Stimulated activated CD8-positive, alpha-beta memory T cell treated with anti-CD3 and anti-CD28 coated beads, Interleukin-15, amount 100 ng/mL, for 48 hours (primary cell): ENCODE measurements at places on chromosomes 11 and 22.

- DNase-seq = no peak
Measured at GRCh38 chr11:8566613-8567210, 27.3 kb downstream of the STK33 start.

DNA sequence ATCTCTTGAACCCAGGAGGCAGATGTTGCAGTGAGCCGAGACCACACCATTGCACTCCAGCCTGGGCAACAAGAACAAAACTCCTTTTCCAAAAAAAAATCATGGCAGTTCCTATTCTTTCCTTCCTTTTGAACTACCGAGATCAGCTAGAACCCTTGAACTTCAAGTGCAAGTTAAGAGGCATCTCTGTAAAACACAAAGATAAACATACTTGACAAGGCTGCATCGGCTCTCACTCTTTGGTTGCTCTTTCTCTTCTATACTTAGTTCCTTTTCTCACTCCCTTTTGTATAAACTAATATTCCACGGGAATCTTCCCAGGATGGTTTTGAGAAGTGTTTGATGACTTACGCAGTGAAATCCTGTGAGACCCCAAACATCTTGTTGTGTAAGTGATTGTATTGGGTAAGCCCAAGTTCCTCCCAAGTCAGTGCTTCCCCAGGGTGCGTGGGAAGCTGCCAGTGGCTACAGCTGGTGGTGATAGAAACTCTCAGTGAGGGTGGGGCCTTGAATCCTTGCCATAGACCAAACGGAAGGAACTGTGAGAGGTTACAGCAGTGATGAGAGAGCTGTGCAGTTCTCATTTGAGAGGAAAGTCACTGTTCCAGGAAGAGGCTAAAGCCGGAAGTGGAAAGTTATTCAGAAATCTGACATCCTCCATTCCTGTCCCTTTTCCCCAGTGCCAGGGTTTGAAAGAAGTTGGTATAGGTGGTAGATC is 24.1 kb upstream of the CDC42EP2 start:
- DNase-seq = no peak

DNA sequence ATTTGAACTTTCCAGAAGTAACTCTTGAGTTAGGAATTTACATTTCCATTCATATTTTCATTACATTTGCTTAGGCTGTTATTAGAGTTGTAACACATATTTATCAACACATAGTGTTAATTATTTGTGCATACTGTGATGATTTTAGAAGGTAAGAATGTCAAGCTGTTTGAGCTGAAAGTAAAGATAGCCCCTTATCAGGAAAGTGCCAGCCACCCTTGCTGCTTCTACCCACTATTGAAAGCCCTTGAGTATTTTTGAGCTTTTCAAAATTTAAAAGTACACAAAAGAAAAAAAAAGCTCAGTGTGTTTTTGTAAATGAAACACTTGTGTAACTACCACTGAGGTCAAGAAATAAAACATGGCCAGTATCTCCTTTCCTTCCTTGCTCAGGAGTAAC is 8.0 kb downstream of the APLP2 start:
- DNase-seq = no peak

- DNase-seq = no peak
Measured at GRCh38 chr11:32987851-32988250, 27.8 kb upstream of the DEPDC7 start.

DNA sequence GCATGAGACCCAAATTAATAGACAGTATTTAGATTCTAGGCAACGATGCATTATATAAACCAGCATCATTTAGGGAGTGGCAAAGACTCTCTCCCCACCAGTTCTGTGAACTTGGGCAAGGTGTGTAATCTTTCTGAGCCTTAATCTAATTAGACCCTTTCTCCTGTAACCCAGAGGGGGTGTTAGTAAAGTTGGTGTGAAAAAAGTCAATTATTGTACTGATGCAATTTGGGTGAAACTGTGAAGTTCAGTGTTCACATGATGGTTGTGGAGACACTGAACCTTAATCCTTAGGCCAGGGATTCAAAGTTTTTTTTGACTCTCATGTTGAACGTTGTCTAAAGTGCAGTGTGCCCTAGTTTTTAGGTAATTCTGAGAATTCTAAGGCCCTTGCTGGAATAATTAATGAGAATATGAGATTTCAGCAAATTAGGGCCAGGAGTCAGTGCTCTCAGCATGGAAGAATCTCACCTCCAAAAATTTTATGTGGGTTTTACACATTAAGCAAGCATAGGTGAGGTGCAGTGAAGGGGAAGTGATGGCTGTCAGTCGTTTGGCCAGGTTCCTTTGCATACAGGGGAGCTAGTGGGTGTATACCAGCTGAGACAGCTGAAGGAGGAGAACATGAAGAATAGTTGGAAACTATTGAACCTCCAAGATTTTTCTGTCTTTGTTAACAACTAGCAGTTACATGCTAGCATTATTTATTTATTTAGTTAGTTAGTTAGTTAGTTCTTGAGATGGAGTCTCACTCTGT is 94.2 kb downstream of the PTPRJ start:
- no peak for DNase-seq

DNA sequence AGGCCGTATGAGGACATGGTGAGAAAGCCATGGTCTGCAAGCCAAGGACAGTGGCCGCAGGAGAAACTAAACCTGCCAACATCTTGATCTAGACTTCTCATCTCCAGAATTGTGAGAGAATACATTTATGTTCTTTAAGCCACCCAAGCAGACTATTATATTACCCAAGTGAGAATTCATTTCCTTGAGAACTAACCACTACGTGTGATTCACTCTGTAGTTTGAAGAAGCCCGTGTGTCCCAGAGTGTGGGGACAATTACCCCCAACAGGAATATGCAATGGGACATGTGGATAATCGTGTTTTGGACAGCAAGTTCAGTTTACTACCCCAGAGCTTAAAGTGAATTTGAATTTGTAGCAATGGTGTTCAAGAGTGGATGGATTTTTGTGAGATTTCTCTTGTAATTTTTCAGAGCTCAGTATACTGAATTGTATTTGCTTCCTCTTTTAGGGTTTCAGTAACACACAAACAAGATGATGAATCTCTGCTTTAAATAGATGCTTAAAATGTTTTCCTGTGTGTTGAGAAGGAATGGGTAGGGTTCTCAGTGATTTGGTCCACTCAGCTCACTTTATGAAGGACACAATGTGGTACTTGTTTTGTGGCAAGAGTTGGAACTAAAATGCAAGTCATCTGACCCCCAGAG is 100.0 kb upstream of the ARHGAP20 start:
- no peak for DNase-seq

- no peak for DNase-seq
Measured at GRCh38 chr11:35968386-35969088, 24.7 kb downstream of the LDLRAD3 start.

- DNase-seq = no peak
Measured at GRCh38 chr22:23693979-23694680, 3.3 kb downstream of the RGL4 start.

DNA sequence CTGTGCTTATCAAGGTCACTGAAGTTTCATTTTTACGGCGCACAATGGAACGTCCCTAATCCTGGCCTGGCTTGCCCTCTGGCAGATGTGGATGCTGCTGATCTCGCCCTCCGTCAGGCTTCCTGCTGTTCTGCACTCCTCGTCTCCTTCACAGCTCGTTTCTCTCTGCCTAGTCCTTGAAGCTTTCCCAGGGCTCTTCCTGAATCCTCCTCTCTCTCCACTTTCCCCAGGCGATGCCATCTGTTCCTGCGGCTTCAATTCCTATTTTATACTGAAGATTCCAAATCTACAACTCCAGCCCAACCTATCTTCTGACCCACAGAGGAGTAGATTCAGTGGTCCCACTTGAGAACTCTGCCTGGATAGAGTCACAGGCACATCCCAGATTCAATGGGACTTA is 14.2 kb downstream of the SLC22A8 start:
- no peak for DNase-seq

- no peak for DNase-seq
Measured at GRCh38 chr22:44920183-44920582, 89.6 kb downstream of the PHF21B start.

DNA sequence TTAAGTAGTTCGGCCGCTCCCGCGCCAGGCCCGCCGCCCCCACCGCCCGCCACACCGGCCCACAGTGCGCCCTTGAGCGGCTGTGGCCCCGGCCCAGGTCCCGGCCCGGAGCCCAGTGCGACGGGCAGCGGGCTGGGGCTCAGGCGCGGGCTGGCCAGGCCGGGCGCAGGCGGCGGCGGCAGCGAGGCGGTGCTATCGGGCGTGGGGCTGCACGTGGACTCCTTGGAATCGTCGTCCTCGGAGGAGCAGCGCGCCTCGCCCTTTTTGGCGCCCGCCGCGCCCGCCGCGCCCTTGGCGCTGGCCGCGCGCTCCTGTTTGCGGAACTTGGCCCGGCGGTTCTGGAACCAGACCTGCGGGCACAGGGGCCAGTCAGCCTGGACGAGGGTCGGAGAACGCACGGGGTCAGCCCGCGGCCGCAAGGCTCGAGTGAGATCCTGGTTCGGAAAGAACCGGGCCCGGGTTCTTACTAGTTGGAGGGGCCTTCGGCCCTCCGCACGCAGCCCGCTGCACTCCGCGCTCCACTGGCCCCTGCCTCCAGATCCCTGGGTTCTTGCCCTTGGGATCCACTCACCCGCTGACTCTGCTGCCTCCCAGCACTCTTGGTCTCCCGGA is 4.0 kb downstream of the PHOX2A start:
- DNase-seq = no peak

- no peak for DNase-seq
Measured at GRCh38 chr11:76781807-76782530, 1.2 kb upstream of the TSKU start.

DNA sequence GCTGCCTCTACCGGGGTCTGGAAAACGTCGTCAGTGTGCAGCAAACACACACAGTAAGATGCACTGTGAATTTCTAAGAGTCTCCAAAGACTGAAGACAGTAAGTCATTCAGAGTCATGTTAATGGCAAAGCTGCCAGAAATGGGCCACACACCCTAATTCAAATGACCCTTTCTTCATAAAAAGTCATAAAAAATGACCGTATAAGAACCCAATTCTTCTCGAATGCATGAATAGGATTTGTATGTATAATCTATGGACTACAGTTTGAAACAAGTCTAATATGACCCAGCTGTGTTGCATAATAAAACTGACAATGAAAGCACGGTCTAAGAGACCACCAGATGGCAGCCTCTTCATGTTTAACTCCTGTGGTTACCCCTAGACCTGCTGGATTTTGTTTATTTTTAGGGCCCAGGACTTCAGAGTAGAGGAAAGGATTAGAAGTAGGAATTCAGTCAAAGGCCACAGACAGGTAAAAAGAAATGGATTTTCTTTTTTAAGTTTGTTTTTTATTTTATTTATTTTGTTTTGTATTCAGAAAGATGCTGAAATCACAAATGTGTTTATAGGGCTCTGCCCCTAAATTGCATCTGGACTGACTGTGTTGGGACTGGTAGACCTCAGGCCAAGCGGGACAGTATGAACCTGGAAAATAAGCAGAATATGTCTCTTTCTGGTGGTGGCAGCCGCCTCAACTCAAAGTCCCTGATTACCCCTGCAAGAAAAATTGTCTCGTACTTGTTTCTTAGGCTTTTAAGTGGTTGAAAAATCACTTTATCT is 32.1 kb upstream of the SLC5A12 start:
- DNase-seq = no peak

DNA sequence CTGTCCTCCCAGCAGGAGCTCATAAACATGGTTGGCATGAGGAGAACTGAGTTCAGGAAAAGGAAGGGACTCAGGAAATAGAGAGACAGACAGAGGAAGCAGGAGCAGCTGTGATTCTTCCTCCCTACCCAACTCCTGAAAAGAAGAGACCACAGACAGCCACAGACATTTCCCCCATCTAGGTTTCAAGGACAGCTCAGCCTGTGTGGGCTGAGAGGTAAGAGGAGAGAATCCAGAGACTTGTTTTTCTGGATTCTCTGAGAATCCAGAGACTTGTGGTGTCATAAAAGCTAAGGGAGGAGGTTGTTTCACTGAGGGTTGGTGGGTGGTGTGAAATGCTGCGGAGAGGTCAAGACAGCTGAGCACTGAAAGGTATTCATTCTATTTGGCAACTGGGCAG is 19.0 kb upstream of the STK33 start:
- DNase-seq = no peak

DNA sequence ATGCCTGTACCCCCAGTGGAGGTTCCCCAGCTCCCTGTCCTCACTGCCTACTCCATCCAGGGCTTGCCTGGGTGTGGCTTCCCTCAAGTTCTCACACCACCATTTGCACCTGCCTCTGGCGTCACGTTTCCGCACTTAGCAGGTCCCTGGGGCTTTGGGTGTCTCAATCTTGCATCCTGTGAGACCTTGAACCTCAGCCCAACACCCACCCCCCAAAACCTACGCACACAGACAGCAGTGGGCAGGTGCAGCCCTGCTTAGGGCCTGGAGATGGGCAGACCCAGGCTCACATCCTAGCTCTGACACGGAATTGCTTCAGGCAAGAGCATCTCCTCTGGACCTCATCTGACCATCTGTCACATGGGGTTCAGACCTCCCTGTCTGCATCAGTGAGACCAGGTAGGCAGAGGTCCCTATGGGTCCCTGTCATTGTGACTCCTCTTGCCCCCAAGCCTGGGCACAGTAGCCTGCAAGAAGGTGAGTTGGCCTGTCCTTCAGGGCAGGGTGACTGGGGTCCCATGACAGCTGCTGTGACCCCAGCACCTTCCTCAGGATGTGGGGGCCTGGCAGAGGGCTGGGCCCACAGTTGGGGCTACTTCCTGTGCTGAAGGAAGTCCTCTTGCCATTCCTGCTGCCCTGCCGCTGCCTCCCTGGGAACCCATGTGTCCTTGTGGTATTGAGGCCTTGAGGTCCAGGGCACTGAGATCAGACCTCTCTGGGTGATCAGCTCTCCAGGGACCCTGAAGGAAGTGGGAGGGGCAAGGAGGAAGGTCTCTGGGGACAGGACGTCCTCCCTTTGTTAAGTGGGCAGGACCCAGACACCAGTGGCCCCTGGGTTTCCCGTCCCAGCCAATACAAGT is 2.0 kb downstream of the SIPA1 start:
- DNase-seq = peak; percentile 42

- DNase-seq = no peak
Measured at GRCh38 chr22:24466716-24467328, 28.3 kb upstream of the UPB1 start.
